ENCODE measurements at places on chromosomes 11 and 22. TPM values are rescaled to one million over a fixed set of nuclear protein-coding genes. Genes with fewer than 3 reads are reported as not detected.

SUSD2 gene
- total RNA-seq = 0.29 TPM

SPI1 gene
- total RNA-seq = not detected

HBG1 gene
- total RNA-seq = not detected

SNX15 gene
- total RNA-seq = 17.9 TPM

SLC17A6 gene
- total RNA-seq = not detected

ANKK1 gene
- 0.06 TPM for total RNA-seq

OR10D3 gene
- total RNA-seq = not detected

LMNTD2 gene
- 0.54 TPM for total RNA-seq

ASCL2 gene
- not detected for total RNA-seq

- DNase-seq = peak; percentile 76
These were observed 17.5 kb downstream of the RELT start for GRCh38 chr11:73393479-73394415.

DNA sequence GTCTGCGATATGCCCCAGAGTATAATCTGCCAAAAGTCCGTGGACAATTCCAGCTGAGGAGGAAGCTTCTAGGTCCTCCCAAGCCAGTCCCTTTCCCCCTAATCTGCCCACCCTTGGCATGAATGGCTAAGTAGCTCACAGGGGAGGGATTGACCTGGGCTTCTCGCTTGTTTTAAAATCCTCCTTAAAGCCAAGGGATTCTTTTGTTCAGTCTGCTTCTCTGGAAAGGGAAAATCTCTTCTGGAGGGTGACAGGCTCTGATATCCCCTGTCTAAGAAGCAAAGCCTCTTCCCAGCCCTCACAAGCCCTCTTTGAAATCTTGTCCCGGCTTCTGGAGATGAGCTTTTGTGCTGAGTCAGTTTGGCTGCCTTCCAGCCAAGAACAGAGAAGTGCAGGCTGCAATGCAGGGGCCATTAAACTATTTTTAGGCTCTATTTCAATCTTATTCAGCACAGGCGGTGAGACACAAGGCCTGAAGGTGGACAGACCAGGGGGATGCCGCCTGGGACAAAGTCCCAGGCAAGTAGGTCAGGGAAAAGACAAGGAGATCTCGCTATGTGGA is 23.9 kb downstream of the NEFH start:
- peak; percentile 24 for DNase-seq

DNA sequence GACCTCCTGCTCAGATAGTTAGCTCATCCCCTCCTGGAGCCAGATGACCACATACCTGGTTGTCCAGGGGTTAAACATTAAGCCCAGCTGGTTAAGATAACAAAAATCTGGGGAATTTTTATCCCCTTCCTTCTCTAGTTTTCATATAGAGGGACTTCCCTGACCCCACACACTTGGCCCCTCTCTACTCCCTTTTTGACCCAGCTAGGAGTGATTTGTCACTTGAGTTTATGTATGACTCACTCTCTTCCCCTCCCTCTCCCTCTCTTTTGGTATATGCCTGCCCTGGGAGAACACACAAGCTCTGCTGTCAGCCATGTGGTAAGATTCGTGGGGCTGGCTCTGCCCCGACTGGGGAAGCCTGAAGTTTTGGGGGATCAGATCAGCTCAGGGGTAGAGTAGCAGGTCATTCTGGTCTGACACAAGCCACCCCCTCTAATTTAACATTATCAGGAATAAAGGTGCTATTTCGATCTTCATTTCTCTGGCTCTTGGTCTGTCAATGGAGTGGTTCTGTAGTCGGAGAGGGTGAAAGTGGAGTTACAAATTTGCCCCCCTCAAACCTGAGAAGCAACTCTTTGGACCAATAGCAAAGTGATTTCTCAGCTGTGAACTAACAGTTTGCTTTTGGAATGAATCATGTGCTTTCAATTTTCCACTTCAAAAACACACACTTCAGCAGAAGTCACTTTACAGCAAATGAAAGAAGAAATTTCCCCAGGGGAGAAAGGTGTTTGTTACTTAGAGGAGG is 415.3 kb upstream of the CADM1 start:
- peak; percentile 87 for DNase-seq

DNA sequence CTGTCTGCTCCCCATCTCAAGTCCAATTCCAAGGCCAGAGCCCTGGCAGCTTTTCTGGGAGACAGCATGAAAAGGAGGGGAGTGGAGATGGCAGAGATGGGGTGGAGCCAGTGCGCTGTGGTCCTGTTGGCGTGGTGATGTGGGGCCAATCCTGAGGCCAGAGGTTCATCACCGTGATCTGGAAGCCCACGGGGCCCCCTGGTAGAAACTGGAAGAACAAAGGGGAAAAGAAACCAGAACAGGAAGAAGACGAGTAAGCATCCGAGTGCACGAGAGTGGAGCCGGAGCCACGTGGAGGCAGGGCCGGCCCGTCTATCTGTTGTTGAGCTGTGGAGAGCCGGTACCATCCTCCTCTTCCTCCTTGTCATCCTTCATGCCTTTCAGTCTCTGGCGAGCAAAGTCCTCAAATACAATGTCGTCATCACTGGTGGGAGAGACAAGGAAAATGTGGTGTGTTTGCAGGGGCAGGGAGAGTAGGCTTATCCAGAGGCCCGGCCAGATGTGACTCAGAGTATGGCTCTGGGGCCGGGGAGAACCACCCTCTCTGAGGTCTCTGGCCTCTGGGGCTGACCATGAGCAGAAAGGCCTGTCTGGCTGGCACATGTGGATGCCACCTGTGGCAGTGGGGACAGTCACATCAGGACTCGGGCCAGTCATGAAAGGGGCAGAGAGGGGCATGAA is 25.4 kb downstream of the TPBGL start:
- no peak for DNase-seq

- DNase-seq = no peak
These were observed 18.9 kb downstream of the TANGO2 start for GRCh38 chr22:20039683-20040325.

DNA sequence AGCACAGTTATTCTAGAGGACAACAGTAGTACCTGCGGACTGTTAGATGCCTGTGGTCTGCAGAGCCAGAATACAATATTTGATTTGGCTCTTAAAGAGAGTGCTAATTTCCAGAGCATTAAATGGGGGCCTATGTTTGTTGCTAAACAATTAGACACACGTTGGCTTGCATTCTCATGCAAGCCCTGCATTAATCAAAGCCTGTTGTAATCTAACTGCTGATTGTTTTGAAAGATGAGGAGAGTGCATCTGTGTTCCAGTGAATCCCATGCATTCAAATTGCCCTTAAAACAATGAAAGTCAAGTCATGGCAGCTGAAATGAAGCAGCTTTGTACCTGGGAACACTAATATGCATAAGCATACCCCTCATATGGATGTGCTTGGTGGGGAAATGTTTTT is 419.4 kb downstream of the DYNC2H1 start:
- no peak for DNase-seq

- DNase-seq = peak; percentile 92
These were observed 44.5 kb downstream of the NECTIN1 start for GRCh38 chr11:119684361-119685110.

DNA sequence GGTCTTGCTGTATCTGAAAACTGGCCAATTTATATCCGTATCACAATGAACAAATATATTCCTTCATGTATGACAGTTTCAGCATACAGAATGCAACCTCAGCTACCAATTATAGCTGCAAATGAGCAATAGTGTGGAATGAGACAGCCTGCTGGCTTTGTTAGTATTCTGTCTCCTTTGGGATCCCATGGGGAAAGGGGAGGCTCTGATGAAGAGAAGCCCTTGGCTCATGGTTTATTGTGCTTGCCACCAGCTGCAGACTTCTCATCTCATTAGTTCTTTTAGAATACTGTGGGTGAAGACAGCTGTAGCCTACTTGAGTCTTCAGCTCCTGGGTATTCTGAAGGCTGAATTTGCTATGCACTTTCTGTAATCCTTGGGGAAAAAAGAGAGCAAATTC is 42.4 kb downstream of the PITPNB start:
- DNase-seq = no peak

- no peak for DNase-seq
These were observed 499.1 kb downstream of the INSC start for GRCh38 chr11:15613789-15614188.

DNA sequence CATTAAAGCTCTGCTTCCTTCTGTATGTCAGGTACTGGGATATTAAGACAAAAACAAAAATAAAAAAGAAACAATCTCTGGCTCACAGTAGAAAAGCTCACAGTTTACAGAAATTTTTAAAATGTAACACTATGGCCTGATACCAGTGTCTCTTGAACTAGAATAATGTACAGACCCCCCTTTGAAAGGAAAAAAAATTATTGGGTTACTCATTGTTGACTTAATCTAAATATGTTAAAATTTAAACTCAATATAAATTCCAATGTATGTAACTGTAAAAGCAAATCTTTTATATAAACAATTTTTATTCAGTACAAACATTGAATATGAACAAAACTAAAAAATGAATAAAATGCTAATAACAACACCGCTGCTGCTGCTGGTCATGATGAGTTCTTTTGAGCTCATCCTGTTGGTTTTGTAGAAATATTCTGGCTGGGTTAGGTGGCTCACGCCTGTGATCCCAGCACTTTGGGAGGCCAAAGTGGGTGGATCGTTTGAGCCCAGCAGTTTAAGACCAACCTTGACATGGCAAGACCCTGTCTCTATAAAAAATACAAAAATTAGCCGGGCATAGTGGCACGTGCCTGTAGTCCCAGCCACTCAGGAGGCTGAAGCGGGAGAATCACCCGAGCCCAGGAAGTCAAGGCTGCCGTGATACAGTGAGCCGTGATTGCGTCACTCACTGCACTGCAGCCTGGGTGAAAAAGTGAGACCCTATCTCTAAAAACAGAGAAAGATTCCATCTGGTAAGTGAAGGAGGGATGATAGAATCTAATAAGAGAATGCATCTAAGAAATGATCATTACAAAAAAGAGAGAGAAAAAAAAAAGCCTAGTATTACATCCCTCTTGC is 11.8 kb upstream of the KCNE3 start:
- no peak for DNase-seq

DNA sequence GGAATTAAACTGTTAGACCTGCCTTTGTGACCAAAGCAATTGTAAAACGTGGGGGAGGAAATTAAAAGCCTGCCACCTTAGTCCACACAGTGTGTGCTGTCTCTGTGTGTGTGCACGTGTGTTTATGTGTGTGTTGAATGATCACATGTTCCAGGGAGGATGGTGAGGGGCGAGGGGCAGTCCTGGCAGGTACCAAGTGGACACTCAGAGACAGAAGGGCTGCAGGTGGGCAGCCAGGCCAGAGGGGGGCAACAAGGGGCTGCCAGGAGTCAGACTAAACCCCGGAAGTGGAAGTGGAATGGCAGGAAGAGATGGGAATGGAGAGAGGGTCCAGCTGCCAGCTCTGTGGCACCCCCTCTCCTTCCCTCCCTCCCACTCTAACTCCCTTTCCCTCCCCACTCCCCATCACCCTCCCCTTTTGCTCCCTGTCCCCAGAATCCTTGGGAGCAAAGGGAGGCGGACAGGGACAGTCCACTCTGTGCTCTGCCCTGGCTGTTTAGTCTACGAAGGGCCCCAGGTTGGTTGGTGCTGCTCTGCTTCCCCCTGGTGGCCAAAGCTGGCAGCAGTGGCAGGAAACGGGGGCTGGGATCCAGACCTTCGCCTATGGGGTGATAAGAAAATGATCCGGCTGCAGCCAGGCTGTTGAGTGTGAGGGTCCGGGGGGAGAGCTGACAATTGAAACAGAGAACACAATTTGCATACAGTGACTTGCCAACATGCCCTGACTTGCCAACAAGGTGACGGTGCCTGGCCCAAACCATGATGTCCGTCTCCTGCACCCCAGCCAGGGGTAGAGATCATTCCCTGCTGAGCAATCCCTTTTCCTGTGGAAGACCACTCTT is 24.4 kb downstream of the P2RY2 start:
- peak; percentile 68 for DNase-seq

GRCh38 chr11:21554284-21554683 is 638.6 kb upstream of the ANO5 start:
- no peak for DNase-seq

- DNase-seq = no peak
These were observed 26.2 kb downstream of the UBASH3B start for GRCh38 chr11:122681735-122682134.

GRCh38 chr11:43852057-43852636 is 28.5 kb upstream of the ALKBH3 start:
- peak; percentile 60 for DNase-seq

DNA sequence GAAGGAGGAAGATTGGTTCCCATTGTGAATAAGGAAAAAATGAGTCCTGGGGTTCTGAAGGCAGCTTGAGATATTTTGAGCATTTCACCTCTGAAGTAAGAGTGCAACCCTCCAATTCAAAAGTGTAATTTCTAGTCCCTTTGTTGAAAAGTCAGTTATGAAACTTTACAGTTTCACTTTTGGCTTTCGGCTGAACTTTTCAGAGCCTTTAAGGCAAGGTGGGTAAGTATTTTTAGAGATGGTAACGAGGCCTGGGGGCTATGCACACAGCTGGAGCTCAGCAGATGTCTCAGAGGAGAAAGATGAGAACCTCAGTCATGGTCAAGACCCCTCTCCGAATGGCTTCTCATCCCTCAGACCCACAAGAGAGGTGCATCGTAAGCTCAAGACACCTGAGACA is 267.6 kb downstream of the KIRREL3 start:
- DNase-seq = no peak

DNA sequence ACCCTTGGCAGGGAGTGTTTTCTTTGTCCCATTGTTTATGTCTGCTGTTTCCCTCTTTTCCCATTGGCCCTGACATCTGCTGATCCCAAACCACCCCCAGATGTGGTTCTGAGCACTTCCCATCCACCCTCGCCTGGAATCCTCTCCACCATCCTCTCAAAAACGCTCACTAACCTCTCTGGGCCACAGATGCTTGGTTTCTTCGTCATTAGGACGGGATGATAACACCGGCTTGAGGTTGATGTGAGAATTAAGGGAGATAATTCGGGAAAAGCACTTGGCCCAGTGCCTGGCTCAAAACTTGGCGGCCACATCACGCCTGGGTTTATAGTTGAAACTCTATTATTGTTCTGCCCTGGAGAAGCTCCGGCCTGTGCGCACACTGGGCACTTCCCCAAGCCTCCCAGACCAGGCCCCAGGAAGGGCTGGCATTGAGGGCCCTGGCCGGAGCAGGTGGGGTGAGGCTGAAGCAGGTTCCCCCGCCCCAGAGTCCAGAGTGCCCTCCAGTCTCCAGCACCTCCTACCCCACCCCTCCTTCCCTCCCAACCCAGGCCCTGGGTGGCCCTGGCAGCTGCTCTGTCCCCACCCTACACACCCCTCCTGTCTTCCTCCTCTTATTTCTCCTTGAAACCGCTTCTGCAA is 63.7 kb downstream of the CYTH4 start:
- DNase-seq = peak; percentile 91

DNA sequence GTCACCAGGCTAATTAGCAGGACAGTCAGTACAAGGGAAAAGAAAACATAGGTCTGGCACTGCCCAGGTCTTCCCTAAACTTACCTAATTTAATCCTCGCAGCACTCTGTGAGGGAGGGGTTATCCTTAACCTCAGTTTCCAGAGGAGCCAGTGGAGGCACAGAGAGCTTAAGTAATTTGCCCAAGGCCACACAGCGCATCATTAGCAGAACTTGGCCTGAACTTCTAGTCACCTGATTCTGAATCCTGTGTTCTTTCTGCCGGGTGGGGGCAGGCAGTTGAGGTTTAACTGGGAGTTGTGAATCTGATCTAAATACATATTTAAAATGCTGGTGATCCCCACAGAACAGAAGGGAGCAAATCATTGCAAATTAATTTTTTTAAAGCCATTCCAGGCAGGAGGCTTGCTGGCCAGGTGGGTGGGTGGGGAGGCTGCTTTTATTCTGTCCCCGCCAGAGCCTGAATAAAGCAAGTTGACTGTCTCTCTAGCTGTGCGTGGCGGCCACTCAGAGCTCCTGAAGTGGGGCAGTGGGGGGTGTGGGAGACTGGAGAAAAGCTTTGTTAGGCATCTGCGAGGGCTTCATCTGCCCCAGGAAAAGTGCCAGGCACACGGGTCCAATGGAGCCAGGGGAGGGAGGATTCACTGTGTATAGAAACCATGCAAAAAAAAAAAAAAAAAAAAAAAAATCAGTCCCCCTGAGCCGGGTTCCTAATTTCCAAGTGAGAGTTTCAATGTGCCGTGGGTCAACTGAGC is 66.1 kb downstream of the NFAM1 start:
- no peak for DNase-seq
